ENCODE measurements at places on chromosomes 7 and 10.

DNA sequence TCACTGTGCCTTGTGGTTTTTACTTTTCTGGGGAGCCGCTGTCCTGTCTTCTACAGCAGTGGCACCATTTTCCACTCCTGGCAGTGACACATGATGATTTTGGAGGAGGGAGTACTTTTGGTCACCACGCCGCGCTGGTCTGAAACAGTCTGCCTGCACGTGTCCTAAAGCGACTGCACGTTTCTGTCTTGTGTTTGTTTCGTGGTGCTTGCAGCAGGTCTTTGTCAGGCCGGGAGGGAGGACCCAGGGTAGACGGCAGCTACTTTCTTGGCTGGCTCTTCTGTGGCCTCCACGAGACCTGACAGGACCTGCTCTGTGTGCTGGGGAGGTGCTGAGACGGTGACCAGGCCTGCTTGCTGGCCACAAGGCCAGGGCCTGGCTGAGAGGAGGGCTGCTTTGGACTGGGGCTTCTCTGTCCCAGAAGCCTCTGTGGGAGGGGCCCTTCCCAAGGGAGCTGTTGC lies 82.0 kb downstream of the GLRX3 start:
- no peak for DNase-seq

DNA sequence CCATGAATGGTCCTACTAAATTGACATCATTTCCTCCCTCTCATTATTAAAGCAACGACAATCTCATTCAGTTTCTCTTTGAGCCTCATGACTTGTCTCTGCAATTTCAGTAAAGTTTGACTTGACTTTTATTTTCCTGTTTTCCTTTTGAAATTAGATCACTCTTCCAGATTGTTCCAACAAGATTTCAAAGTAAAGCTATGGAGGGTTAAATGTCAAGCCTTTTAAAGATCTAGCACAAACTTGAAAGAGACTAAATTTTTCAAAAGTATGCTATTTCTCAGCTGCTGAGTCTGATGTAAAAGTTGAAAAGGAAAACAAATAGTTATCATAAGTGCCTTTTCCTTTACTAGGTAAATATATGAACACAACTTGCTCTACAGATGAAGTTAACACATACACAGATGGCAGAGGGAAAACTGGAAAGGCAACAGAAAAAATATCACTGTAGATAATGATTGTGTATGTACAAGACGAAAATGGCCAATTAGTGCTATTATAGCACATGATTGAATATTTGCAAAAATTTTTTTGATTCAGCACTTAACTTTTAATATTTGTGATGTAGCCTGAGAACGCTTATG lies 200.6 kb downstream of the WDR11 start:
- DNase-seq = no peak

DNA sequence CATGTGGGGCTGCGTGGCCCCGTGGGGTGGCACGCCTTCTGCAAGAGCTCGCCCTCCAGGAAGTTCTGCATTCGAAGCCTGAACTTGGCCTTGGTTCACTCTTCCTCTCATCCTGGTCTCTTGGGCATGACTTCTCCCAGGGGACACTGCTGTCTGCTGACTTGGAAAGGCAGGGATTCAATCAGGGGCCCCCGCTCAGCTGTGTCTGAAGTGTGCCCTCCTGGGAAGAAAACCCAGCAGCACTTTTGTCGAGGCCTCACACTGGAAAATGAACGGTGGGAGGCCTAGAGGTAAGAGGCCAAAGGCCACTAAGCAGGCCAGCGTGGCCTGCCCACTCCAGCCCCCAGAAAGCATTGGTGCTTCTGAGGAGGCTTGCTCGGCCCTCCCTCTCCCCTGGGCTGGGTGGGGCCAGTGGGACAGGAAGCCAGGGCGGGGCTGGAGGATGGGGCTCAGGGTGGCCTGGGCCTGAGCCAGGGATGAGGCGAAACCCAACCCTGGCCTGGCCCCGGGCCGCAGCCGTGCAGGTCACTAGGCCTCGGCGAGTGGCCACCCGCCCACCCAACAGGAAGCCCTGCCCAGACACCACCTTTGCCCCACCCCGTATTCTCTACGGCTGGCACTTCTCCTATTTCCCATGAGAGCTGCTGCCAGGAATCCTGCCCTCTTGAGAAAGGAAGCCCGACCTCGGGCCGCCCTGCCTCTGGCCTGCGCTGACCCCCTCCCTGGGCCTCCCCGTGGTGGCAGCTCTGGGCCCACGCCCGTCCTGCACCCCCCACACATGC lies 81.1 kb downstream of the ZMIZ1 start:
- DNase-seq = no peak

DNA sequence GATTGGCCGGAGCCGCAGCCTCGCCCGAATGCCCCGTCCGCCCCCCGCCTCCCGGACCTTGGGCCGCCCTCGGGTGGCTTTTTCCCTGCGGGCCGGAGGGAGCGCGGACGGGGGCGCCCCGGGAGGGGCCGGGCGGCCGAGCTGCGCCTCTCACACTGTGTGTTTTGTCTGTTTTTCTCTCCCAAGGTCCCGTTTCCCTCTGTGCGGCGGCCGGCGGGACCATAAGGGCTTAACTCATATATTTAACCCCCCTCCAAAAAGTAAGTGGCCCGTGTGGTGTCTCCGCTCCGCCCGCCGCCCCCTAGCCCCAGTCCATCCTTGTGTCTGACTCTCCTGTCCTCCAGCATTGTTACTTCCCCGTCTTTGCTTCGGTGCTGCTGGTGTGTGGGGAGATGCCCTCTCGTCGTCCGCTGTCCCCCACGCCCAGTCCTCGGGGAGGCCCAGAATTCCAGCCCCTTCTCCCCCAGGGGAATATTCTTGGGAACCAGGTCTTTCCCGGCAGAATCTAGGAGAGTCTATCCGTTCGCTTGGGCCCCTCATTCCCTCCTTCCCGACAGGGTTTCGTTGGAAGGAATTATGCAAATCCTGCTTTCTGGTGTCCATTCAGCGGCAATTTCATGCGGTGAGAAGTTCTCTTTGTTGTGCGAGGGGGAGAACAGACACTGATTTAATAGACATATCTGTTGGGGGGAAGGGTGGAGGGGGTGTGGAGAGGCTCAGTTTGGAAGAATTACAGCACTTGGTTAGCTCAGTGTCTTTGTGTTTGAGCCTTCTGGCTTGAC lies 1.3 kb downstream of the LCOR start:
- no peak for DNase-seq

GRCh38 chr7:135753616-135754413 lies 5.2 kb upstream of the FAM180A start:
- no peak for DNase-seq

DNA sequence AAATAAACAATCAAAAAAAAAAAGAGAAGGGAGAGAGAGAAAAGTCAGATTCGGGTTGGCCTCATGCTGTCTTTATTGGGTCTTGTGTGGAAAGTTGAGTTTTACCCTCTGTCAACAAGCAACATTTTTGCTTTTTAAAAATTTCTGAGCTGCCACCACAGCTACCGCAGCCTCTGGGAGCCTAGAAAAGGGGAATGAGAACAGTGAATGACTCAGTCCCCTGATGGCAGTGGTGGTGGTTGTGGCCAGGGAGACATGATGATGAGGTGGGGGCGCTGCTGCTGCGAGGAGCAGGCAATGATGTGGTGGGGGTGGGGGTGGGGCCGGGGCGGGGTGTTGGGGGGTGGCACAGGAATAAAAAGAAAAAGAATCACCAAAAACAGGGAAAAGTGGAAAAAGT lies 20.0 kb upstream of the CREB3L2 start:
- DNase-seq = no peak

DNA sequence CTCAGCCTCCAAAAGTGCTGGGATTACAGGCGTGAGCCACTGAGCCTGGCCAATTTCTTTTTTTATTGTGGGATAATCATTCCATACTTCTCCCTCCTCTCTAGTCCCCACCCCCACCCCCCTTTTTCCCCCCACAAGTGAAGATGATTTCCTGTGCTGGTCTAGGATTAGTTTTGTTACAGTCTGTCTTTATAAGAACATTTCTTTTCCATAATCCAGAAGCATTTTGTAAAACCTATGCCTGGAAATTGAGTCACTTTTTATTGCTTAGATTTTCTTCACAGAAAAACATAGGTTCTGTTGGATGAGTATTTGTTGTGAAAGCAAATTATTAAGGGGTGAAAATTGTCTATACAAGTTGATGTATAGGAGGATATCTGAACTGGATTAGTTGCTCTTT lies 98.9 kb downstream of the KAT6B start:
- no peak for DNase-seq

Measured in central memory CD4-positive, alpha-beta T cell (primary cell).